ENCODE measurements at places on chromosomes 3 and 15.

DNA sequence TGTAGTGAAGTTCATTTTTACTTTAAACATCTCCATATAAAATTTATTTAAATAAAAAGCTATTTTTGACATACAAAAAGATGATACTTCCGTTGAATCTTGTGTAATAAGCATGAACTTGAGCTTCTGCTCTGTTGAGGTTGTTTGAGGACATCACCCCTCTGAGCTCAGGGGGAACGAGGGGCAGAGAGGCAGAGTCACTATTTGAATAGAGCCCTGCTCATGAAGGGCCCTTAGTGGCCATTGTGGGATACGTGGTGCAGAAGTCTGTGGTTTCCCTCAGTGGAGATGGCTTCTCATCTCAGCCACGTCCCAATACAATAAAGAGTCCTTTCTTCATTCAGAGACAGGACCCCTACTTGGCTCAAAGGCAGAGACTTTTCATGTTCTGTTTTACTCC is 10.6 kb downstream of the CEMIP start:
- no peak for DNase-seq

GRCh38 chr15:100694381-100695021 is 92.1 kb downstream of the ASB7 start:
- no peak for DNase-seq

- DNase-seq, result no peak
These were observed 211.0 kb downstream of the GABRB3 start for GRCh38 chr15:26561896-26562295.

- DNase-seq, result no peak
These were observed 63.2 kb upstream of the MNS1 start for GRCh38 chr15:56528136-56528535.

- DNase-seq, result no peak
These were observed 83.1 kb downstream of the LMLN start for GRCh38 chr3:198043119-198043518.

GRCh38 chr3:155870945-155871745 is 695 bp downstream of the GMPS start:
- no peak for DNase-seq

- no peak for DNase-seq
These were observed 24.1 kb upstream of the MECOM start for GRCh38 chr3:169687603-169688002.

DNA sequence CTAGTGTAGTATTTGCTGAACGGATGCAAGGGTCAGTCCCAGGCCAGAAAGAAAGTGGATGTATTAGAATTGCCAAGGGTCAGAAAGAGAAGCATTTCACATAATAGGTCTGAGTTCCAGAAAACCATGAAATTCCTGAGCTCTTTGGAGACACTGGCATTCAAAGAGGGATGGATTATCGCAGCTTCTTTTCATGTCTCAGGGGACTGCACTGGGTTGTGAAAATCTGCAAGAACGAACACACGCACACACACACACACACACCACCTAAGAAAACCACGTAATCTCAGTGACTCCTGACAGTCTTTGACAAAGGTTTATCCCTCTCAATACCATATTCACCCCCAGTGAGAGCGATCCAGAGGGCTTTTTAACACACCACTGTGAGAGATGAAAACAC is 57.9 kb downstream of the TIPARP start:
- no peak for DNase-seq

DNA sequence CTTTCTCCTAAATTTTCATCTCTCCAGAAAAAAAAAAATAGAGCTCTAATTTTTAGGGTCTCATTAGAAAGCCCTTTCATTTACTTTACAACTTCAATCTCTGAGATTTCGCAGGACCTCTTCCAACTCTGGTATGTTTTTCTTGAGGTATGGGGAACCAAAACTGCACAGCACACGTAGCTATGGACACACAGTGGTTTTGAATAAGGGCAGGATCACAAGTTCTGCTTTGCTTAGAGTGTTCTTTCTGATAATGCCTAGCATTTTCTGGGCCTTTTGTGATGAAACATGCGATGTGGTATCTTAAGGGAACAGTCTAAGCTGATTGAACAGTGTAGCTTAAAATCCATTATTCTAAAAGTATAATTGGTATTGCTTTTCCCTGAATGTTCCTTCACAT is 25.3 kb downstream of the ZNF592 start:
- peak; percentile 73 for DNase-seq

DNA sequence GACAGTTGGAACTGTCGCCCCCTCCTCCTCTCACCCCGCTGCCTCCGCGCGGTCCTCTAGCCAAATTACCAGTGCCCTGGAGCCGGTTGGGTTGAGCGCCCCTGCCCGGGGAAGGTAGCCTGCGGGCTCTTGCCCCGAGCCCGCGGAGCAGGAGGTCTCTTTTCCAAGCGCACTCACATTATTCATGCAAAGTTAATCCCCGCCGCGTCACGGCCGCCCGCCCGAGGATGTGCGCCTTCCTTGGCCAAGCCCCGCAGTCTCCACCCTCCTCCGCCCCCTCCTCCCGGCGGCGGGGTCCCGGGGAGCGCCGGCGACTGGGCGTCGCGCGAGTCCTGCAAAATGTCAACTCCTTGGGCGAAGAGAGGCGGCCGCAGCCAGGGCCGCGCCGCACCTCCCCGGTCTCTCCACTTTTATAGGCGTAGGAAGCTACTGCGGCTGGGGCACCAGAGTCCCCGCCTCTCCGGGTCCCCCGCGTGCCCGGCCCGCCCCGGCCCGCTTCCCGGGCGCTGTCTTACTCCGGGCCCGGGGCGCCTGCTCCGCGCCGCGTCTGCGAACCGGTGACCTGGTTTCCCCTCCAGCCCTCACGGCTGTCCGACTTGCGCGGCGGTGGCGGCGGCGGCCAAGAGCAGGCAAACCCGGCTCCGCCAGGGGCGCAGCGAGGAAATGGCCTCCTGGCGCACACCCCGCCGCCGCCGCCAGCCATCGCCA is at the start of gene THRB:
Gene THRB, minus strand, starts transcription at position 233 of the 708 bp plus-strand sequence.
- peak; percentile 65 for DNase-seq

DNA sequence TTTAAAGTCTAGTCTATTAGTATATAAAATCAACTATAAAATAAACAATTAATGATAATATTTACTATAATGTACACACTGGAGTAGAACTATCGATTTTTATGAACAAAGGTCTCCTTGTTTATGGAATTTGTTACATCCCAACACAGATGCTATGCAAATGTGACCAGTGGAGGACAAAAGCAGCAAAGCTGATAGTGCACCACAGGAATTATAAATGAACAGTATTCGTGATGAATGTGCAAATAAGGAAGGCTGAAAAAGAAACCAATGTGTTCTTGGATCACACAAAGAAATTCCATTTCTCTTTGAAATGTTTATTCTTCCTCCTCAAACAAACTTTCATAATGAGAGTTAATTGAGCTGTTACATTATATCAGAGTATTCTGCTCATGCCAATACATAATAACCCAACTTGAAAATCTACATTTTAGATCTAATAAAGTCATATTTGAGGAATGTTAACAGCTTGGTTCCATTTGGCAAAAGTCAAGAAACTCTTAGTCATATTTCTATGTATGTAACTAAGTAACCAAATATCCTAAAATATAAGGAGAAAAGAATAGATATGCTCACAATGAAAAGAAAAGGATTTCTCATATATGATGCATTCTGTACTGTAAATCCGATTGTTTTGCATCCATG is 79.3 kb downstream of the NEK10 start:
- DNase-seq, result no peak

- DNase-seq, result no peak
These were observed 27.4 kb downstream of the CLK3 start for GRCh38 chr15:74642734-74643664.

- no peak for DNase-seq
These were observed 105.3 kb downstream of the BBX start for GRCh38 chr3:107627962-107628542.

DNA sequence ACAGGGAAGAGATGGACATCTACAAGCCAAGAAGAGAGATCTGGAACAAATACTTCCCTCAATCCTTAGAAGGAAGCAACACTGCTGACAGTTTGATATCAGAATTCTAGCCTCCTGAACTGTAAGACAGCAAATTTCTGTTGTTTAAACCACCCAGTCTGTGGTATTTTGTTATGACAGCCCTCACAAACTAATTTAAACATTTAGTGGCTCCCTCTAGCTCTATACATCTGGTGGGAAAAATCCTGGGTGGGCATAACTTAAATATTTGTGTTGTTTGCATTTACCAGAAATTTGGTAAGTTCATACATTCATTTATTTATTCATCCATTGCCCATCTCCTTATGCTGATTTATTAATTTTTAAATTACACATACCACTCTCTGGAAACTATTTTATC is 62.5 kb upstream of the GSK3B start:
- DNase-seq, result no peak

DNA sequence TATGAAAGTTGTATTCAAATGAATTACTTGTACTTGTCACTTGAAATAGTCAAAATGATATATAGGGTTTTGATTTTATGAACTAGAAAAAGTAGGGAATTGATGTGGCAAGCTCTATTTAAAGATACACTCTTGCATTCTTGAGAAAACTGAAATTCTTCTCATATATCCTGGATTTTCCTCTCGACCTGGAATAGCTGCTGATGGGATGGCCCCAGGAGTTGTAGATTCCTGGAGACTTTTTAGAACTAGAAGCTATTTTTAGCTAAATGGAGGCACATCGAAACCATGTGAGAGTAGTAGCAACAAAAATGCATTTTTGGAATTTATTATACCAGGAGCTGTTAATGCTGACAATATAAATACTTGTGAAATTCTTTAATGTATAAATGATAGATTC is 125.9 kb downstream of the LEKR1 start:
- no peak for DNase-seq

DNA sequence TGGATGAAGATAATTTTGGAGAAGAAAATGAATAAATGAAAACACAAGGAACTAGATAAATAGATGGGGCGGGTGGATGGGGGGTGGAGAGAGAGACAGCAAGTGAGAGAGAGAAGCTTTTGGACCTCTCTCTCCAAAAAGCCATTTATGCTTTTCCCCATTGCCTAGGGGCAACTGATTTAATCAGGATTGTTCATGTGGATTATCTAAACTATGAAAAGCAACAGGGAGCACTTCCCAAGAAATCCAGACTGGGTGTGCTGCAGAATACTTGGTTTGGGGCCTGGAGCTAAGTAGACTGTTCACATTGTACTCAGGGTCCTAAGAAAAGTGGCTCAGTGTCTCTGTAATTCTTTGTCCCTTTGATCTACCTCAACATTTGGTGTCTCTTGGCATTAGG is 367.0 kb downstream of the TIGIT start:
- DNase-seq, result no peak

GRCh38 chr3:192884777-192885773 is 32.6 kb downstream of the MB21D2 start:
- no peak for DNase-seq

- DNase-seq, result no peak
These were observed 39.7 kb upstream of the TM4SF1 start for GRCh38 chr3:149417174-149417573.

DNA sequence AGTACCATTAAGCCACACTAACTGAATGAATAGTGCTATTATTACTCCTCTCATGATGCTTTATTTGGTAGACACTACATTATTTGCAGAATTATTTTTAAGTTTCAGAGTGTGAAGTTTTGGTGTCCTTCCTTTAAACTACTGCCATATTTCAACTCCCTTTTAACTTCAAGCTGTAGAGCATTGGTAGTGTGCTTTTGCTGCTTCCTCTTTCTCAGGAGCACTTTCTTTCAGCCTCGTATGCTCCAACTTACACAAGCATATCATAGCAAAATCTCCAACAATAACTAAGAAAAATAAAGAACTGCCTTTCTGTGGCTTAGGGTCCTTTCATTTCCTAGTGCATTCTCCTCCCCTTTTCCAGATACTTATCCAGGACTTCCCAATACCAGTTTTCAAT is 476.4 kb upstream of the AGTR1 start:
- no peak for DNase-seq

GRCh38 chr3:160473221-160473620 is 23.6 kb upstream of the TRIM59 start:
- DNase-seq, result no peak

DNA sequence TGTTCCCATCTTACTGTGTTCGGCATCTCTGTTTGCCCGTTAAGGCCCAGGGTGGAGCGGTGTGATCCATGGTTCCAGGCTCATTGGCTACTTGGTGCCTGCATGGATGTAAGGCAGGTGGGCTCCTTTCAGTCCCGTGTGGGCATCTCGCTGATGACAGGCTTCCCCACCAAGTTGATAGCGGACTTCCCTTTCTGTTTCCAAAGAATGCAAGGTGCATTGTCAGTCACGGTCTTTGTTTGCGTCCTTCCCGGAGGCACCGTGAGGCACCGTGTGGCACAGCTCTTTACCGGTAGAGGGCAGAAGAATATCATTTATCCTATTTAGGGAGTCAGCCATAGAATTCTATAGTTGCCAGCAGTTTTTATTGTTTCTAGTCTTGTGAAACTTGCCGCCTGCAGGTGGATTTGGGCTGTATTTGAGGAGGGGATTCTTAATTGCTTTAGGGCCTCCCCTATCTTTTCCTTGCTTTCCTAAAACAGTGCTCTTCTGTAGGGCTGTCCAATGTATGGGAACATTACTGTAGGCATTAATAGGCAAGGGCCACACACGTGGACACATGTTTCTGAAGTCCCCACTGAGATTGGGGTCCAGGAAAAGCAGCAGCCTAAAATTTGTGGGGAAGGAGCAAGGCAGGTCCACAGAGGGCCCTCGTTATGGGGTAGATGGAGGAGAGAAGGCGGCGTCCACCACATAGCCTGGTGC is 244.1 kb downstream of the SLCO3A1 start:
- DNase-seq, result peak; percentile 35

GRCh38 chr3:185825006-185825638 is at the start of gene IGF2BP2:
Gene IGF2BP2, minus strand, starts transcription at chr3:185825042. Its CDS starts 82 bp downstream, at chr3:185824960.
- peak; percentile 71 for DNase-seq

- no peak for DNase-seq
These were observed 191.2 kb downstream of the PLCL2 start for GRCh38 chr3:17075907-17076306.
